ENCODE measurements at places on chromosomes 16 and 17.

GRCh38 chr17:2955931-2956582 is 107.3 kb downstream of the OR1D5 start:
- no peak for DNase-seq

GRCh38 chr16:80569440-80570105 is 28.8 kb downstream of the DYNLRB2 start:
- peak; percentile 39 for DNase-seq

DNA sequence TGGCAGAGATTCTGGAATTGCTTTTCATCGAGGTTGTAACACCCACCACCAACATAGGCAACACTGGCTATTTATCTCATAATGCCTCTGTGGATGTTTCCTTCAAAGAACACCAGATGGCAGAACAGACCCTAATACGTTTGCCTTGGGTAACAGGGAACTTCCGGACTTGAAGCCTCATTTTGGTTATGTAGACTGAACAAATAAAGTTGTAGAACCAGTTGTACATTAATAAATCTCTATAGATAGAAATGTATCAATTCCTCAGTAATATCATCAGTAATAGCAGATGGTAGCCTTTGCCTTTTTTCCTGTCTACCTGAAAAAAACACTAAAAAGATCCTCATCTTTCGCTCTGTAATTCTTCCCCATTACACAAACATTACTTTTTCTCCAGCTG is 25.9 kb upstream of the APOH start:
- peak; percentile 73 for DNase-seq

- DNase-seq, result no peak
Observed at GRCh38 chr17:10875430-10875851, 37.6 kb upstream of the PIRT start.

- DNase-seq, result no peak
Observed at GRCh38 chr17:40371261-40371929, 6.9 kb upstream of the GJD3 start.

DNA sequence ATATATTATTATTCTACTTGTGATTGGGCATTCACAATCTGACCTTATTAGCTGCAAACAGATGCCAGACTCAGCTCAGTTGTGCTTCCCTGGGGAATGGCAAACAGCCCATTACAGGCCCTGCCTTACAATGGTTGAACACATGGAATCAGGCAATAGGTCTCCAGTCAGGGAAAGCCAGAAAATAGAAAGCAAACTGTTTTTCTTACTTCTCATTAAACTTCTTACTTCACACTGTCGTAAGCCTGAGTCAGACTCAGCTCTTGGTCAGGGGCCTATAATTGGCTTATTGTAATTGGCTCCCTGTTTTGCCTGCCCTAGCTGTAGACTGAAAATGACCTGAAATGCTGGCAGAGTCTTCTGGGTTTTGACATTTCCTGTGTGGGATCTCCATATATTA is 77.0 kb upstream of the CA10 start:
- DNase-seq, result no peak

GRCh38 chr17:2191785-2192184 is 111.8 kb downstream of the SMG6 start:
- no peak for DNase-seq

DNA sequence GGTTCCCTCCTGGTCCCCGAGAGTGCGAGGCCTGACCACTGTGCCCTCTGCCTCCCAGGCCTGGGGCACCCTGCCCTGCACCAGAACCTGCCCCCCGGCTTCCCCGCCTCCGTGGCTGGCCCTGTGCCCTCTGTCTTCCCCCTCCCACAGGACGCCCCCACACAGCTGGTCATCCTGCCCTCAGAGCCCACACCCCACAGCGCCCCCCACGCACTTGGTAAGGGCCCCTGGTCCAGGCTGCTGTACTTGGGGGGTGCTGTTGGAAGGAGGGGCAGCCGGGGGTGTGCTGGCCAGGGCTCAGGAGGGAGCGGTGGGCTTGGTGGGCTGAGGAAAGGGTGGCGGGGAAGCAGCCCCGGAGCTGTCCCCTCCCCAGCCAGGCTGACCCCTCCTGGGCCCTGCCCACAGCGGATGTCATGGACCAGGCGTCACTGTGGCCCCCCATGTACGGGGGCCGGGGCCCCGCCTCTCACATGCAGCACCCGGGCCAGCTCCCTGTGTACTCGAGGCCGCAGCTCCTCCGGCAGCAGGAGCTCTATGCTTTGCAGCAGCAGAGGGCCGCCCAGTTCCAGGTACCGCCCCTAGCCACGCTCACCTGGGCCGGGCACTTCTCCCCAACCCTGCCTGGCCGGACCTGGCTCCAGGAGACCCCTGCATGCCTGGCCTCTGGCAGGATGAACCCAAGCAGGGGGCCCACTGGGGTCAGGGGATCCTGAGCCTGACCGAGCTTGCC is 49.5 kb downstream of the BAHCC1 start:
- no peak for DNase-seq

DNA sequence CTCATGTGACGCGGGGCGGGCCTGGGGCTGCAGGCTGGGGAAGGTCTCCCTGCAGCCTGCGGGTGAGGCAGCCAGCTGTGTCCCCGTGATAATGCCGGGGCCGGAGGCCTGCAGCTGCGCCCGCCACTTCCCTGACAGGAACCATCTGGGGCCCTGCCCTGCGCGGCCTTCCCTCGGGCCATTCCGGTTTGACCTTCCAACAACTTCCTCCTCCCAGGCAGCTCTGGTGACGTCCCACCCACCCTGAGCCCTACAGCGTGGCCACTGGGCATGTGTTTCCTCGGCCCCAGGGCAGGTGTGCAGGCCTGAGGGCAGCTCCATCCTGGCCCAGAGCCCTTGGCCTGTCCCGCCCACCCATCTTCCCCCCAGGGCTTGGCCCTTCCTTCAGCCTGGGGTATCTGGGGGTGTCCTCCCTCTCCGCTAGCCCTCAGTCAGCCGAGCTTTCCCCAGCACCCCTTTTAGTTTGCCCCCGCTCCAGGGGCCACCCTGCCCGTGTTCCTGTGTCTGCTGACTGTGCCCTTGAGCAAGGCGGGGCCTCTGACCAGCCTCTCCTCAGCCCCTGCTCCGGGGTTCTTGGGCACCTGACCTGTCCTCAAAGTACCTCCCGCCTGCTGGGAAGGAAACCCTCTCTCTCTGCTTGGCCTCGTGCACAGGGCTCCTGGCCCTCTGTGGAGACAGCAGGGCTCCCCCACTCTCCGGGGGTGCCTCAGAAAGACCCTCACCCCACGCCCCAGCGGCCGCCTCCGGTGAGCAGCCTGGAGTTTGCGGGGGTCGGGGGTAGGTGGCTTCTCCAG is at the start of gene CBFA2T3:
Gene CBFA2T3 (minus strand): TSS at position 190 of the 794 bp plus-strand sequence. CDS start 400 bp downstream, outside the sequence.
- DNase-seq, result no peak

GRCh38 chr16:83887080-83887479 is 11.8 kb upstream of the MLYCD start:
- no peak for DNase-seq

- no peak for DNase-seq
Observed at GRCh38 chr17:35341411-35341992, 31.9 kb downstream of the SLFN11 start.

GRCh38 chr16:68823401-68824135 is 19.8 kb upstream of the TANGO6 start:
- peak; percentile 24 for DNase-seq

GRCh38 chr17:63529711-63530556 is 6.8 kb downstream of the KCNH6 start:
- DNase-seq, result no peak

DNA sequence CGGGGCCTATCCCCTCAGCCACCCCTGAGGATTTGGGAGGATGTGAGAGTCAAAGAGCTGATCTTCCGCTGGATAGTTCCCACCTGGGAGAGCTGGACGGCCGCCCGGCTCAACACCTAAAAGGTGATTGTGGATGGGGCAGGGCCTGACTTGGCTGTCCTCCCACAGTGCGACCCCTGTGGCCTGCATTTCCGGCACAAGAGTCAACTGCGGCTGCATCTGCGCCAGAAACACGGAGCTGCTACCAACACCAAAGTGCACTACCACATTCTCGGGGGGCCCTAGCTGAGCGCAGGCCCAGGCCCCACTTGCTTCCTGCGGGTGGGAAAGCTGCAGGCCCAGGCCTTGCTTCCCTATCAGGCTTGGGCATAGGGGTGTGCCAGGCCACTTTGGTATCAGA is 4.5 kb downstream of the BCL6B start:
- DNase-seq, result no peak

DNA sequence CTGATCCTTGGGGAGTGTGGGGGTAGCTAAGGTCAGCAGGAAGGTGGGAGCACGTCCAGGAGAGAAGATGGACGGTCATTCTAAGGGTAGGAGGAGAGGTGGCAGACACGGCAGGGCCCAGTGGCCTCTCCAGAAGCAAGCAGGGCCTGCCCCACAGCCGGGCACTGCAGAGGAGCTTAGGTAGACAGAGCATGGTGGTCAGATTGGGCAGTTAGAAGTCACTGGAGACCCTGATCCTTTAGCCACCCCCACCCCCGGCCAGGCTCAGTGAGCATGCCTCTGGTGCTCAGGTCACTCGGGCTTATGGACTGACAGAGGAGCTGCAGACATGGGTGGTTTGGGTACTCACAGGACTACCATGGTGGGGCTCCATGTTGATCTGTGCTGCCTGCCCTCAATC is 26.3 kb downstream of the NLRP1 start:
- DNase-seq, result no peak

GRCh38 chr17:46872421-46872820 is 21.0 kb downstream of the WNT9B start:
- no peak for DNase-seq

DNA sequence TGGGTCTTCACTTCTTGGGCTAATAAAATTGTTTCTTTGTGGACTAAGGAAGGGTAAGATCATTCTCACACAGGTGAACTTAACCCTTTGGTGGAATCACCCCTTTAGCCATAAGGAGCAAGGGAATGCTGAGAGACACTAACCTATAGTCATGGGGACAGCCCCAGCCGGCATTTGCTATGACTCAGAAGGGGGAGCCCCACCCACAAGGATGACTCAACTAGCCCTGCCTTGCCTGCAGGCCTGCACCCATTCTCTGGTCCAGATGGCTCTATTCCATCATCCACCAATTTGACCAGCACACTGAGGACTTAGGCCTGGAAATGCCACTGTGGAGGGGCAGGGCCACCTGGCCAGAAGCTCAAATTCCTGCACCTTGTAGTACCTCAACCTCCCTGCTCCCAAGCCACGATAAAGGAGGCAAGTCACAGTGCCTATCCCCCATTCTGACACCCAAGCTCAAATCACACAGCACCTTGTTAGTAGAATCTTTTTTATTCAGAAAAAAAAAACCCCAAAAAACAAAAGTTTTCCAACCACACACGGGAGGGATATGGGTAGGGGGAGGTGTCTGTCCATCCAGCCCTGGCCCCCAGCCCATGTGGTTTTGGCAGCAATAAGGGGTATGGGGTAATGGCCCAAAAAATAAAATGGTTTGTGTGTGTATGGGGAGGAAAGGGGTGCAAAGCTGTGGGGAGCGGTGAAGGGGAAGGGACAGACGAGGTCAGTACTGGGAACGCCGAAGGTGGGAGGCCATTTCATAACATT is 3.0 kb downstream of the PFN1 start:
- peak; percentile 87 for DNase-seq

GRCh38 chr16:30335598-30336474 is 19.3 kb downstream of the CD2BP2 start:
- DNase-seq, result peak; percentile 55

DNA sequence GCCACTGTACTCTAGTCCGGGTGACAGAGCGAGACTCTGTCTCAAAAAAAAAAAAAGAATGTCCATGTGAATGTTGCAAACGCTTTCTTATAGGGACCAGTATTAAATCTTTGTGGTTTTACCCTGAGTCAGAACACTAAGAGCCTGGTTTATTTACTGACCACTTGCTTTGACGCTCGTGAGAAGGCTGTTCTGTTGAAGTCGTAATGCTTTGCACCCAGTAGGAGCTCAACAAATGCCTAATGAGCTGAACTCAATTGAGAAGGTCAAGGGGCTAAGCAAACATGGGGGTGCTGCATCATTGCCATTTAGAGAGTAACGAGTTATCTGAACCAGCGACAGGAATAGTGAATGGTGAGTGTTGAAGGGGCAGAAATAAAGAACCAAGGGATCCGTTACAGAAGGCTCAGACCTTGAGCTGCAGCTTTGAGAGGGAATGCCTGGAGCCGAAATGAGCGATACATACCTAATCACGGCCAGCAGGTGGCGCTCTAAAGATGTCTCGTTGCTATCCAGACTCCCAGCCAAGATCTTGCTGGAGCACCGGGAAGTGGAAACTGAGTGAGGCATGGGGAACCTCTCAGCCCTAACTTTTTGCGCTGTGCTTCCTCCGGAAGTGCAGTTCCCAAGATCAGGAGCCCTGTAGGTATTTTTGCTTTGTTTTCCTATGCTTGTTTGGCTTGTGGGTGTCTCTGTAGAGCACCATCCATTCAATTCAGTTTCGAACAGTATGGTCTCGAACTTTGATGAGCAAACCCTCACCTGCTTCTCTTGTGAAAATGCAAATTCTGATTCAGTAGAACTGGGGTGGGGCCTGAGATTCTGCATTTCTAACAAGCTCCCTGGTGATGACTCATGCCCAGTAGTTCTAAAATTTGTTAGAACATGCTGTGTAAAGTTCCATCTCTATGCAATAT is 12.6 kb upstream of the RNF222 start:
- peak; percentile 66 for DNase-seq

GRCh38 chr16:9555051-9555450 is 463.6 kb downstream of the HAPSTR1 start:
- no peak for DNase-seq

GRCh38 chr16:67186550-67186950 is 2.8 kb upstream of the MATCAP1 start:
- peak; percentile 92 for DNase-seq

- DNase-seq, result no peak
Observed at GRCh38 chr17:39836117-39836516, 28.0 kb downstream of the IKZF3 start.

DNA sequence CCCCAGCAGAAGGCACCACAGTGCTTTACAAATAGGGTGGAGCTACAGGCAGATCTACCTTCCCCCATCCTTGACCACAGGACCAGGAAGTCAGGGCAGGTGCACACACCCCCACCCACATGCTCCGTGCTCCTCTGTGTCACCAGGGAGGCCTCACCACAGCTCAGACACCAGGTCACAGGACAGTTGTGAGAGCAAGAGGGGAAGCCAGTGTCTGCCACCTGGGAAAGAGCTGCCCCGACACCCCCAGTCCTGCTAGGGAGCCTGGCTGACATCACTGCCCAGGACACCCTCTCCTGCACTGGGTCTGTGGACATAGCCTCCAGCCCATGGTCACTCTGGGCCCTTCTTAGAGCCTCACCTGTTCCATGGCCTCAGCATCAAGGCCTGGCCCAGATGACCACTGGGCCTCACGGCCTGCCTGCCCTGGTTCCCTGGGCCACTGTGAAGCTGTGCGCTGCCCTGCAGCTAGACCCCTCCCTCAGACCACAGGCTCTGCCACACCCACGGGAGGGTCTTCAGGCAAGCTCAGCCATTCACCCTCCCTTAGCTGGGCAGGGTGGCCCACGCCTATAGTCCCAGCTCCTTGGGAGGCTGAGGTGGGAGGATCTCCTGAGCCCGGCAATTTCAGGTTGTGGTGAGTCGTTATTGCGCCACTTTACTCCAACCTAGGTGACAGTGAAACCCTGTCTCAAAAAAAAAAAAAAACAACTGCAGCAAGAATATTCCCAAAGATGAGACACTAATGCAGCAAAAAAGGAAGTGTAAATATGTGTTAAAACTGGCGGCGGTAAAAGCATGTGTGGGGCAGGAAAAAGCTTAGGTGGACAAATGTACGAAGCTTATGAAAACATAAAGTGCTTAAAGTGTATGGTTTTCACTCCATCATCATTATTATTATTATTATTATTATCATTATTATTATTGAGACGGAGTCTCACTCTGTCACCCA is 14.2 kb downstream of the POLR3K start:
- DNase-seq, result peak; percentile 8

- no peak for DNase-seq
Observed at GRCh38 chr17:1546292-1546922, 16.2 kb downstream of the PITPNA start.

- no peak for DNase-seq
Observed at GRCh38 chr16:4535627-4536108, 2.9 kb downstream of the CDIP1 start.
